Neural crest cell (in vitro differentiated cells): ENCODE measurements at places on chromosomes 7 and 10. TPM values are rescaled to one million over a fixed set of nuclear protein-coding genes. Genes with fewer than 3 reads are reported as not detected.

The UBTD1 gene
- 6.5 and 8.7 TPM in 2 replicates for total RNA-seq

The GIMAP4 gene
- not detected in 2 replicates for total RNA-seq

The PCLO gene
- 3.5 TPM in 2 replicates for total RNA-seq

The ZNF92 gene
- total RNA-seq = 26.0 and 28.7 TPM in 2 replicates

The IL2RA gene
- not detected in 2 replicates for total RNA-seq

DNA sequence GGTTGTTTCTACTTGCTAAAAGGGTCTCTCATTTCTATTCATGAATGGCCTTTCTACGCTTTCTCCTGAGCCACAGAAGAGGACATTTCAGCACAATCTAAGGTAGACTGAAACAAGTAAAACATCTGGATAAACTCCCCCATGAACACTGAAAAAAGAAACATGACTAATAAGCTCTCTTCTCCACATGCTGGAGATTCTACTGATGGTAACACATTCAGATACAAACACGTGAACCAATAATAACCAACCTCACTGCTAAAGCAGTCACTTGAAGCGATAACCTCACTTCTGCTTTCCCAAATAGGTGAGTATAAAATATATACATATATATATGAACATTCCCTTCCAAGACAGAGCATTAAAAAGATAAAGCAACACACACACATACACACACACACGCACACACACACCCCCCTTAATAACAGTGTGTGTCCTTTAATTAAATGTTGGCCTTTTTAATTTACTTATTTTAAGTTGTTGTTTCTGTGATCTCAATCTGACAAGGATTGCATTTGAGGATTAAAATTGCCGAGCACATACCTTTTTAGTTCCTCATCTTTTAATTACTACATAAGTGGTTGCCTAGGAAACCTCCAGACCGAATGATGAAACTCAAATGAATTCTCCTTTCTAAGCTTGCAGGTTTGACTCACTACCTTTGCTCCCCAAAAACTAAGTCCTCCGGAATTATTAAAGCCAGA is 292.4 kb upstream of the KLF14 start:
- DNase-seq = no peak
- no peaks in the 10 kb centered on the region for H3K36me3 ChIP-seq
- no peaks in the 10 kb centered on the region for H3K27me3 ChIP-seq

GRCh38 chr10:23556727-23557440 is 118.0 kb downstream of the OTUD1 start:
- no peak overlapping the region for H3K4me3 ChIP-seq
- H3K4me1 ChIP-seq = no peaks in the 10 kb centered on the region

GRCh38 chr7:68706291-68706690 is 892.0 kb upstream of the AUTS2 start:
- no peaks in the 10 kb centered on the region for H3K36me3 ChIP-seq
- no peak for DNase-seq
- no peak overlapping the region for H3K4me3 ChIP-seq
- no peaks in the 10 kb centered on the region for H3K4me1 ChIP-seq

- H3K27me3 ChIP-seq = no peaks in the 10 kb centered on the region
- H3K36me3 ChIP-seq = peaks cover 9% of the 10 kb centered on the region
- peaks cover 7% of the 10 kb centered on the region for H3K4me1 ChIP-seq
These were observed 350.7 kb downstream of the ELMO1 start for GRCh38 chr7:37097983-37098382.

DNA sequence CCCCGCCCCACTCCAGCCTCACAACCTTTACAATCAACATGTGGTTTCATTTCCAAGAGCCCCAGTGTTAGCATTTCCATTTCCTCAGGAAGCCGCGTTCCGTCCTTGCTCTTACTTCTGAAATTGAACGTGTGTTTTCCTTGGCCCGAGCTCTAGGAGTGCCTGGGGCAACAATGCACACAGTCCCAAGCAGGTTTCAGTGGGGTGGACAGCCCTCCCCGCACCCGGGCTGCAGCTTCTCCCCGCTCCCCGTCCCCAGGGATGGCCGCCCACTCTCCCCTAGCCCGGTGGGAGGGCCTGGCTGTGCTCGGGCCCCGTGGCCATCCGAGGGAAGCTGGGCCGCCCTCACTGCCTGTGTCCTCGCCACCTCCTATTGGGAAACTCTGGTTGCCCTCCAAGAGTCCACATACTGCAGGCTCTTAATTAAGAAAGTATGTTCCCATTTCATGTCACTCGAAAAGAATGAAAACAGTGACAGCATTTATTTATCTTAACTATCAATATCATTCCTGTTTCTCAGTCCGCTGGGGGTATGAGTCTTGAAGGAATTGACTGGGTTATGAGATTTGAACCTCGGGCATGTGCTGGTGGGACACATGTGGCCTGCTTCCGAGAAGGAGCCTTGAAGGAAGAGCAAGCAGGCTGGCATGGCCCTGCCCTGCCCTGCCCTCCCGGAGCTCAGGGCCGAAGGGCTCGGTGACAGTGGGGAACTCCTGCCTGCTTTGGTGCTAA is 163.8 kb downstream of the GRK5 start:
- H3K27me3 ChIP-seq = no peaks in the 10 kb centered on the region
- H3K36me3 ChIP-seq = no peaks in the 10 kb centered on the region
- DNase-seq = no peak
- H3K4me1 ChIP-seq = peaks cover 32% of the 10 kb centered on the region
- peak overlapping the region; percentile 39 for H3K27ac ChIP-seq
- no peak overlapping the region for H3K4me3 ChIP-seq

- H3K4me3 ChIP-seq = no peak overlapping the region
- H3K4me1 ChIP-seq = no peaks in the 10 kb centered on the region
- no peak for DNase-seq
- H3K27ac ChIP-seq = no peak overlapping the region
These were observed 56.5 kb downstream of the FIGNL1 start for GRCh38 chr7:50393547-50394252.

- no peak overlapping the region for H3K4me3 ChIP-seq
- peak overlapping the region; percentile 45 for H3K27ac ChIP-seq
- H3K4me1 ChIP-seq = peaks cover 17% of the 10 kb centered on the region
- no peaks in the 10 kb centered on the region for H3K27me3 ChIP-seq
- peaks cover 8% of the 10 kb centered on the region for H3K36me3 ChIP-seq
These were observed 96.5 kb downstream of the ARMH3 start for GRCh38 chr10:101959346-101959916.

GRCh38 chr7:136897676-136898075 is 29.2 kb downstream of the CHRM2 start:
- no peaks in the 10 kb centered on the region for H3K4me1 ChIP-seq
- no peak overlapping the region for H3K27ac ChIP-seq
- H3K36me3 ChIP-seq = no peaks in the 10 kb centered on the region

GRCh38 chr7:16345979-16346958 is 75.1 kb downstream of the CRPPA start:
- no peak for DNase-seq
- no peaks in the 10 kb centered on the region for H3K27me3 ChIP-seq
- H3K36me3 ChIP-seq = peaks cover 5% of the 10 kb centered on the region
- H3K4me3 ChIP-seq = no peak overlapping the region
- H3K4me1 ChIP-seq = peaks cover 8% of the 10 kb centered on the region

DNA sequence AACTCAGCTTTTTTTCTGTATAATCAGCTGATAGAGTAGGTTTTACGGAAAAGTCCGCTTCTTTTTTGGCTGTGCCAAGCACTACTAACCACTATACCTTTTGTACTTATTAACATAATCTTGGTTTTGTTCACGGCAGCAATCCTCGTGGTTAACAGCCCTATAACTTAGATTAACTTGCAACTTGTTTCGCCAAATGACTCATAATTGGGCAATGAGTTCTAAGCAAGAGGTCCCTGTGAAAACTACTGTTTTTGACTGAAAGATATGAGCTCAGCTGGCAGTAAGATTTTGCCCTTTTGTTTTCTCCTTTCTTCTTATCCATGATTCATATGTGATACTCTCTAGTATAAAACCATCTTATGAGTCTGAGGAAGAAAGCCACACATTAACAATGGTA is 345.0 kb upstream of the PCDH15 start:
- no peaks in the 10 kb centered on the region for H3K27me3 ChIP-seq
- H3K4me3 ChIP-seq = no peak overlapping the region
- no peak overlapping the region for H3K27ac ChIP-seq

- no peaks in the 10 kb centered on the region for H3K27me3 ChIP-seq
- no peak overlapping the region for H3K27ac ChIP-seq
- peaks cover 51% of the 10 kb centered on the region for H3K4me1 ChIP-seq
- DNase-seq = no peak
- no peak overlapping the region for H3K4me3 ChIP-seq
These were observed 6.1 kb downstream of the DLG5 start for GRCh38 chr10:77920495-77920894.

- peaks cover 5% of the 10 kb centered on the region for H3K4me1 ChIP-seq
- no peak for DNase-seq
- no peaks in the 10 kb centered on the region for H3K27me3 ChIP-seq
- no peak overlapping the region for H3K27ac ChIP-seq
These were observed 37.5 kb downstream of the PFKFB3 start for GRCh38 chr10:6240254-6240653.

- H3K27me3 ChIP-seq = no peaks in the 10 kb centered on the region
- H3K27ac ChIP-seq = no peak overlapping the region
- H3K4me1 ChIP-seq = peaks cover 6% of the 10 kb centered on the region
These were observed 704.4 kb upstream of the CELF2 start for GRCh38 chr10:10313149-10313835.

DNA sequence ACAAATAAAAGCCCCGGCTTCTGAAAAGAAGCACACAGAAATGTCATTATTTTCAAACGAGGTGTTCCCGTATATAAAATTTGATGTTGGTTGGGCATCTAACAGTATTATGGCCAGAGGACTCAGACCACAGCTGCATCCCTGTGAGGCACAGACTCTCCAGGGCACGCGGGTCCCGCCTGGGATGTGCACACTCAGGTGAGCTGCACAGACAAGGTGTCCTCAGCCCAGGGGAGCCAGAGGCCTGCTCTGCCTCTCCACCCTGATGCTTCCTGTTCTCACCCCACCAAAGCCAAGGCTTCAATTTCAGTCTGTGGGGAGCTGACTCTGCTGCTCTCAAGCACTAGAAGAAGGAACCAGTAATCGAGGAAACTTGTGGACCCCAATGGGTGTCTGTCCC is 1.7 kb upstream of the CYP2E1 start:
- H3K27me3 ChIP-seq = peaks cover 2% of the 10 kb centered on the region
- no peak overlapping the region for H3K4me3 ChIP-seq
- H3K36me3 ChIP-seq = no peaks in the 10 kb centered on the region

DNA sequence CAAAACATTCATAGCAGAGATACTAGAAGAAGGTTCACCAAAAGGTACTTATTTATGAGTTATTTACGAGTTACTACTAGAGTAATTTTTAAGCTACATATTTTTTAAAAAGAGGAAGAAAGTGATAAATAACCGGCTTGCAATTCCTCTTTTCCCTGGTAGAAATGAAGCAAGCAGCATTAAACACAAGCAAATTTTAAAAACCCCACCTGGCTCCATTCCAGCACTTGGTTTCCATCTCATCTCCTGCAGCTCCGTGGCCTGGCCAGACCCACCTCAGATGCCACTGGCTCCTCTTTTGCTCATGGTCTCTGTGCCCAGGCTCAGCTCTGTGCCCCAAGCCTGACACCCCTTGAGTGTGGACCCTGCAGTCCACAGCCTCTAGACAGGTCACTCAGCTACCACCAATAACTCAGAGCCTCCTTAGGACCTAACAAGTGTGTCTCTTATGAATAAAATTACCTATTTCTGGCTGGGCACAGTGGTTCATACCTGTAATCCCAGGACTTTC is 479.5 kb downstream of the TNS3 start:
- H3K4me1 ChIP-seq = no peaks in the 10 kb centered on the region
- no peaks in the 10 kb centered on the region for H3K36me3 ChIP-seq
- no peak overlapping the region for H3K27ac ChIP-seq
- no peak for DNase-seq
- H3K27me3 ChIP-seq = no peaks in the 10 kb centered on the region
- H3K4me3 ChIP-seq = no peak overlapping the region

GRCh38 chr7:105319578-105319977 is 69.1 kb downstream of the SRPK2 start:
- H3K36me3 ChIP-seq = peaks cover 11% of the 10 kb centered on the region
- no peaks in the 10 kb centered on the region for H3K27me3 ChIP-seq
- peaks cover 18% of the 10 kb centered on the region for H3K4me1 ChIP-seq
- DNase-seq = no peak

DNA sequence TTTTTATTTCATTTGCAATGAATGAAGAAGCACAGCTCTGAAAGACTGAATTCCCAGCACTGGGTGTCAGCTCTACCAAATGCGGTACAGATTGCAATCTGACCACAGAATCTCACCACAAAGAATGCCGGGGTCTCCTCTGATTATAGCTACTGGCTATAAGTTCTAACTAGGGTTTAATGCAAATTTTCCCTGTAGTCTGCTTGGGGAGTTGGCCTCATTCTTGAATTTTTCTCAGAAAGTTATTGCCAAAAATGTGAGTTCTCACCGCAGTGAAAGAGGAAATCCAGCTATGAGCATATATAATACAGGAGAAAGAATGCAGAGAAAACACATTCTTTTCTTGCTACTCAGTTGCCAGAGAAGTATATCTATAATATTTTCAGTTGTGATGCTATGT is 1255.7 kb upstream of the LRRTM3 start:
- no peaks in the 10 kb centered on the region for H3K27me3 ChIP-seq
- H3K4me3 ChIP-seq = no peak overlapping the region
- H3K36me3 ChIP-seq = peaks cover 4% of the 10 kb centered on the region
- no peak for DNase-seq

DNA sequence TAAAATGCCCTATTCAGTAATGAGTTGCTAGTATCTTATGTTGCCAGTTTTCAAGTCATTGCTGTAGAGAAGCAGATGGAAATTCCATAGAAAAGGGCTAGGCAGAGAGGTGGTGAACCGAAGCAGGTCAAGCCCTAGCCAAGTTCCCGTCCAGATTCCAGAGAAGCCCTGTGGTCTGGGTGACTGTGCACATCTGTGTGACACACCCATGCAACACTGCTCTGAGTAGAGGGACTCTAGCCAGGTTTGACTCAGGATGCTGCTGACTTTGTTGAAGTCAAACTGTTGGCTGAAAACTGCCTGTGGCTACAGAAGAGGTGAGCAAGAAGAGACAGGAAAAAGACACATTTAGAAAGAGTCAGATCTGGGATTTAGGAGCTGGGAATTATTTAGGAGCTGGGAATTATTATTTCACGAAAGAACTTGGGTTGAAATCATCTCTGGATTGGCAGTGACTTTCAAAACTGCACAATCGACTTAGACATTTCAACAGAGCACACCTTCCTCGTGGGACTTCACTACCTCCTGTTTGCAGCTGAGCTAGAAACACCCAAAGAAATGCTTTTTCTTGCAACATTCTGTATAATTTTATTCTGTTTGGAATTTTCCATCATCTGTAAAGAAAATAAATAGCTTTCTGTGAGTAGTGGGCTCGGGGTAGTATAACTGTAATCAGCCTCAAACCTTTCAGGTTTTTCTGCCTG is 149.1 kb upstream of the PRKCQ start:
- no peaks in the 10 kb centered on the region for H3K36me3 ChIP-seq
- H3K4me1 ChIP-seq = no peaks in the 10 kb centered on the region
- H3K27ac ChIP-seq = no peak overlapping the region
- DNase-seq = no peak
- H3K27me3 ChIP-seq = peaks cover 46% of the 10 kb centered on the region
- no peak overlapping the region for H3K4me3 ChIP-seq

GRCh38 chr10:123133541-123134342 is 2.0 kb upstream of the HMX3 start:
- H3K27ac ChIP-seq = no peak overlapping the region
- no peaks in the 10 kb centered on the region for H3K36me3 ChIP-seq
- H3K27me3 ChIP-seq = peaks cover 96% of the 10 kb centered on the region
- H3K4me3 ChIP-seq = peak overlapping the region; percentile 34
- no peak for DNase-seq
- peaks cover 24% of the 10 kb centered on the region for H3K4me1 ChIP-seq
